SK-N-SH treated with all-trans-retinoic acid at 6 μM for 48 hours (cell line): ENCODE measurements at places on chromosomes 2 and 18.

GRCh38 chr2:203463266-203463678 lies 71.8 kb downstream of the RAPH1 start:
- ATAC-seq, result peak; percentile 83

DNA sequence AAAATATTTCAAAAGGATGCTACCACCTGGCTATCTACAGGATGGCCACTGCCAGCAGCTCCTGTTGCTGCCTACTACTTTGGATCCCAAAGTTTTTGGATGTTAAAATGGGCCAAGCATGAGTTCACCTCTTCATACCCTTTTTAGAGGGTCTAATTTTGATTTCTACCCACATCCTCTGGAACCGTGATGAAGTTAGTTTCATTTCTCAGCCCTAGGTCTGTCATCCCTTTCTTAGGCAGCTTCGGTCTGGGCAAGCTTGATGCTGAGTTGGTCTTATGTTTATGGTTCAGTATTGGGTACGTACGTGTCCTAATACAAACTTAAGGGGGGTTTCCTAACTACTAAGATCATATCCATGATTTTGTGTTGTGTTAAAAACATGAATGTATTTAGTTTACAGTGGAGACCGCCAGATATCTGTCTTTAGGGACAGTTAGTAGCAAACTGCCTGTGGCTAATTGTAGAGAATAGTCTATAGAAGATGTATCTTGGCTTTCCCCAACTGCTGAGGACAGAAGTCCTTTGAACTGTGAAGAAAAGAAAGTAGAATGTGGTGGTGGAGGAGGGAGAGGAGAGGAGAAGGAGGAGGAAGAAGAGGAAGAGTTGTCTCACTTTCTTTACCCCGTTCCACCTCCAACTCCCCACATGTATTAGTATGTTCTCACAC lies 184.9 kb downstream of the UBE2E3 start:
- no peak for ATAC-seq

DNA sequence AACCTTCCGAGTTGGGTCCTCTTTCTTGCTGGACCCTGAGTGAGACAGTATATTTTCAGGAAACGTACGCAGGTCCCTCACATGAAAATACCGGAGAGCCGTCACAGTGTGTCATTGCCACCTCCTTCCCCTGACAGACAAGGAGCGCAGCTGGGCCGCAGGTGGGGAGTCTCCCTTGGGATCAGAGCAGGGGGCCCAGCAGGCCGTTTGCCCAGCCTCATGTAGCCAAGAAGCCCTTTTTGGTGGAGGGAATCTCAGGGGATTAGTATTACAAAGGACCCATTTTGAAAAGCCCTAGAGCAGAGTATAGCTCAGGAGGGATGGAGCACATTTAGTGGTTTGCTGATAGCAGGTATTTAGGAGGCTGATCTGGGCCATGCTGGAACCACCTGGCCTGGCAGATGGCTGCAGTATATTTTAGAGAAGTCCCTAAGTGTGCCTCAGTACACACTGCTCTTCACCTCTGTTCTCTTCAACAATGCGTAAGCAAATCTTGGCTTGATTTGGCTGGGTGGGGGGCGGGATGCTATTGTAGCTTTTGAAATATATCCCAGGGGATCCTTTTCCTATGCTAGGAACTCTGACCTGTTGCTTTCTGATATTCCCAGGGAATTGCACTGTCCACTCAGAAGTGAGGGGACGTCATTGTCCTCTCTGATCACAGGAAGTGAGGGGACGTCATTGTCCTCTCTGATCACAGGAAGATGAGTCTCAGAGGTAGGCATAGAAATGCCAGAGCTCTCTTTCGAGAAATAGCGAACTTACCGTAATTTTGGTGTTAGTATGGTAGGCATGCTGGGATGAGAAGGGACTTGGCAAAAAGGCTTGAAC lies 171.9 kb downstream of the HRH4 start:
- no peak for ATAC-seq

GRCh38 chr2:143524559-143525401 lies 395.6 kb downstream of the ARHGAP15 start:
- no peak; the same call in 2 of the 3 replicates for ATAC-seq

GRCh38 chr18:75530566-75531211 lies 103.2 kb upstream of the SMIM21 start:
- no peak for ATAC-seq

- ATAC-seq, result peak; percentile 28; the same call in 2 of the 3 replicates
Observed at GRCh38 chr2:158497486-158497885, 40.7 kb downstream of the PKP4 start.

GRCh38 chr2:155382776-155383175 lies 684.3 kb downstream of the KCNJ3 start:
- no peak for ATAC-seq

DNA sequence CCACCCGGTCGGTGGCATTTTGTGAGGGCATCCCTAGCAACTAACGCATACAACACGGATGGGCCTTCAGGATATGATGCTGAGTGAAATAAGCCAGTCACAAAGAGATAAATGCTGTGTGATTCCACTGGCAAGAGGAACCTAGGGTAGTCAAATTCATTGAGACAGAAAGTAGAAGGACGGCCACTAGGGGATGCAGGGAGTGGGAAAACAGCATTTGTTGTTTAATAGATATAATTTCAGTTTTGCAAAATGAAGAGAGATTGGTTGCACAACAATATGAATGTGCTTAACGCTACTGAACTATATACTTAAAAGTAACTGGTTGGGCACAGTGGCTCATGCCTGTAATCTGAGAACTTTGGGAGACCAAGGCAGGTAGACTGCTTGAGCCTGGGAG lies 112.9 kb downstream of the AFF3 start:
- no peak for ATAC-seq

GRCh38 chr2:67835266-67835665 lies 227.5 kb downstream of the C1D start:
- no peak for ATAC-seq

GRCh38 chr2:221833966-221834365 lies 261.9 kb upstream of the EPHA4 start:
- no peak for ATAC-seq

DNA sequence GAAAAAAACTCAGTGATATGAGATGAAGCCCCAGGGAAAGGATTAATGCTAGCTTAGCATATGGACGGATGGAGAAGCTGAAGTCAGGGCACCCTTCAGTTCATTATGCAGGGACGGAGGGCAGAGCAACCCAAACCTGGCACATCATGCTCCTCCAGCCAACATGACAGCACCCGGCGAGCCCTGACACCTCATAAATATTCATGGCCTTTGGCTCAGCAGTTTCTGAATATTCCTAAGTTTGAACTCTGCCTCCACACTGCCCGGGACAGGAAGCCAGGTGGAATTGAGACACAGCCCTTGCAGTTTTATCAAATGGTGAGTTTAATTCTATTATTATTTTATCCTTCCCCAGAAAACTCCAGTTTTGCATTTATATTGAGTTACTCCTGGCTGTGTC lies 87.3 kb upstream of the SH3BP4 start:
- ATAC-seq, result no peak

DNA sequence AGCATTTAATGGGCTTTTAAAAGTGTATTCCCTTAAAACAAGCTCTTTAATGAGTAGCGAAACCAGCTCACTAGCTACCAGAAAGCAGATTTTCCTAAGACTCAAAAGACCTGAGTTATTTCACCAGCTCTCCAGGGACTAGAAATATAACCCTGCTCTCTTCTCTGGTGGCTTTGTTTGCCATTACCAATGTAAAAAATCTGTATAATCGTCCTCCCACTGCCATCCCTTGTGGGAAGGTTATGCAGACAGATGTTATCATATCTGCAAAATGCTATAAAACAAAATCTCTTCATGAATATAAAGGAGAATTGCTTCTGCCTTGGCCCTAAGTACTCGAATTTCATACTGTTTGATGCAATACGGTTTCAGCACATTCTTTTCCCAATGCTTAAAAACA lies 335.2 kb downstream of the NUP35 start:
- no peak for ATAC-seq
